NCI-H2171 (cell line): ENCODE measurements at places on chromosomes 1 and 21.

- no peak for DNase-seq
Measured at GRCh38 chr1:165612062-165612461, 19.0 kb upstream of the MGST3 start.

GRCh38 chr1:37858931-37859506 is 373 bp downstream of the MTF1 start:
- peak; percentile 24 for DNase-seq

DNA sequence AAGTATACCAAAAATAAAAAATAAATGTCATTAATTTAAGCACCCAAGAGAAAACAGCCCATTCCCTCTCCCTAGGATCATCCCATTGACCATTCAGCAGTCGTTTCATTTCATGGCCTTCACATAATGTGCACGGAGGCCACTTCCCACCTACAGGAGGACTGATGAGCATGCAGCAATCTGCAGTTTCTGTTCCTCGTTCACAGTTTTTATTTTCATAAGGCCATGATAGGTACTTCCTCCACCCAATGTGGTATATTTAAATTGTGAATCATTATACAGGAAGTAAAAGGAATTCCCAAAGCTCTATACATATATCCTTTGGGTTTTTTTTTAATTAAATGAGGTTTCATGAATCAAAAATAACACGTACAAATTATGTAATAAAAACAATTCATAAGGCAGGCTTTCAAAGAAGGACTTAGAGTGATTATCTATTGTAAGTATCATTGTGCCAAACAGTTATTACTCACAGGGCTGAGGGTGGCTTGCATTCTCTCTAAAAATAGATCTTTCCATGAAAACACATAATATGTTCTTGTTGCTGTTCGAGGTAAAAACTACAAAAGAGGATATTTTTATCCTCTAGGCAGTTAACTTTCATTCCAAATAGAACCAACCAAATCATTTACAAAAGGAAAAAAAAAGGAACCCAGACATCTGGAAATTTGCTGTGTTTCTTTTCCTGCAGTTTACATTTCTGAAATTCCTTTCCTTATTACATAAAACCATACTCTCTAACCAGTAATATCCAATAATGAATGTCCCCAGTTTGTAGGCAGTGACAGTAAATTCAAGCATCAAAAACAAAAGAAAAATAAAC is 27.5 kb upstream of the SLC44A3 start:
- DNase-seq, result no peak

DNA sequence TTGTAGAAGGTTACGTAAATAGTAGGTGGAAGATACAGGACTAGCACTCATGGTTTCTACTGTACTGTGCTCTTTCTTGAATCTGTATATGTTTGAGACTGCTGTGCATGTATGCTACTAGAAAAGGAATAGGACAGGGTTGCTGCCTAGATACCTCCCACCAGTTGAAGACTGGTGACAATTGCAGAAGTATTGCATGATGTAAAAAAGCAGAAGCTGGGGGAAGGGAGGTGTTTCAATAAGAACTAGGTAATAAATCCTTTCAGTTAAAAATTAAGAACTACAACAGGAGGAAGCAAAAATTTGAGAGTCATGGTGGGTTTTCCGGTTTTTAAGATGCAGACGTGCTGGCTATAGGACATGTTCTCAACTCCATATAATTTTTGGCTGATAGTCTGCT is 88.1 kb downstream of the CCDC30 start:
- DNase-seq, result no peak

GRCh38 chr21:41393876-41394465 is 32.1 kb upstream of the MX1 start:
- no peak for DNase-seq

DNA sequence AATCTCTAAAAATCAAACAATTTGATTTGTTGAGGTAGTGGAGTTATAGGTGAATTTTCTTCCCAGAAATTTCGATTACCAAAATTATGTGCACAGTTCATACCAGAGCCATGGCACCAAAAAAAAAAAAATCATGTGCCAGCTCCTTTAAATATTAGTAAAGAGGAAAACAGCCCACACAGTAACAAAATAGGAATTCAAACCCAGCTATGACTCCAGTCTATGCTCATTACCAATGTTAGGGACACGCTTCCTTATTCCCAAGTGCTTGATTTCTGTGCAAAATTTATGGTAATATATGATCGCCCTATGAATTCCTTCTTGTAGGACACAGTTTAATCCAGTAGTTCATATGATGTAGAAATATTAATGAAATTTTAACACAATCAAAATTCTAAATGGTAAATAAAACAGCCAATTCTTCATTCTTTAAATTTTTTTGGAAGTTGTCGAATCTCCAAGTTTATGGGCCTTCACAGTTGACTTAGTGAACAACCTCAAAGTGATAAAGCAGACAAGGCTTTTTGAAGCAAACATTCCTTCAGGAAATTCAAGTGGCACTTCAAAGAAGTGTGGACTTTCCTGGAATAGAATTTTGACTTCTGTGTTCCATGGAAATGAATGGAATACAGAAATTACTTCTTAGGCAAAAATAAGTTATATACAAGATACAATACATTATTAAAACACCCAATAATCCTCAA is 1.9 kb downstream of the TOR1AIP2 start:
- DNase-seq, result no peak
